ENCODE measurements at places on chromosomes 7 and 10.

DNA sequence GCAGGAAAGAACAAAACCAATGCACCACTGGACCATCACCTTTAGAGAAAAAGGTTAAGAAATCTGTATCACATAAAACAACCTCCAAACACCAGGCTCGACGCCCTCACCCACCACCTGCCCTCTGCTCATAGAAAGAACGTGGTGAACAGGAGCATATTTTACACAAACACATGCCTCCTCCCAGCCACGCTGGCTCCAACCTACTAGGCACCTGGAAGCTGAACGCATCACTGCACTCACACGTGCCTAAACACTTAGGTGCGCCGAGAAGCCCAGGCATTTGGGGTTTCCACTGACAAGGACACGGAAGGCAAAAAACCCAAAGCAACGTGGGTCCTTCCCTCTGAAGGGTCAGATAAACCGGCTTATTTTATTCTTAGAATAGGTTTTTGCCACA lies 56.0 kb downstream of the PTPRN2 start:
- DNase-seq, result no peak

GRCh38 chr10:43197834-43198681 lies 59.8 kb downstream of the CSGALNACT2 start:
- no peak for DNase-seq

DNA sequence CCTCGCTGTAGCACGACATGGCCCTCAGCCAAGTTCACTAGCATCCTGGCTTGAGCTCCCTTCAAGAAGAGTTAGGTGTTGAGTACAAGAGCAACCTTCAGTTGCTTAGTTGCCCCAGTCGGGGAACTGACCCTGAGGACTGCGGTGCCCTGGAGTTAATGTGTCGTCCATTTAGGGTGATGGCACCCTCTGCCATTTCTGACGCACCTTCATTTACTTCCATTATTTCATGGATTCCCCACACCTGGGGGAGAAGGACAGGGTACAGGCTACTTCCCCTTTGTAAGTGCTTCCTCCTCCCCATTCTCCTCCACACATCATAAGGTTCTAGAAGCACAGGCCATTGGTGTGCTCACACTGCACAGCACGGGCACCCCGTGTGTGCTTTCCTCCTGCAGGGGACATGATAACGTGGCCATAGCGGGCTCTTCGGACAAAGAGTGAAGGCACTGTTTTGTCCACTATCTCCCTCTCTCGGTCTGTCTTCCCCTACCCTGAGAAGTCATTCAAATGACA lies 1.8 kb downstream of the ALOX5 start:
- no peak for DNase-seq

DNA sequence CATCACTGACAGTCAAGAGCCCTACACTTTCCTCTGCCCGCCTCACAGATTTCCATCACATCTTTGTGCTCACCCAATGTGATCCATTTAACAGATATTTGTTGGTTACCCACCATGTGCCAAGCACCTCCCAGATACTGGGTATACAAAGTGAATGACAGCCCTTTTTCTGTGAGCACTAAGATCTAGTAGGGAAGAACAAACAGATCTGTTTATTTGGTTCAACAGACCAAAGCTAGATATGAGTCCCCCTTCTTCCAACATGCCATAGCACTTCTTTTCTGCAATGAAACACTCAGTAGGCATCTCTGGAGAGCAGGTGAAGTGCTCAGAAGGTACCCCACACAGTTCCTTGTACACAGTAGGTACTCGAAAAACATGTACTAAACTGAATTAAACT lies 101.4 kb downstream of the HIPK2 start:
- no peak for DNase-seq

DNA sequence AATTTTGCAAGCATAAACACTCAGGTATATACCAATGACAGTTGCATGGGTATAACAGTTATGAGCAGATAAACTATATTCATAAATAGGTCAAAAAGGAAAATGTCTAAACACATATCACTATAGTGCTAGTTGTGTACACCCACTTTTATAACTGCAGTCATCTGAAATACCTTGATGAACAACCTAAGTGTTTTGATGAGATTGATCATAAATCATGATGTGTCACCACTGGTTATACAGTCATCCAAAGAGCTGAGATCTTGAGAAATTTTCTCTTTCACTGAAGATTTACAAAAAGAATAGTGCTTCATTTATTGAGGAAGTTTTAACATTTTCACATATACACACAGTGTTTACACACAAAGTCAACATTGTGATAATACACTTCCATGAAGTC lies 78.6 kb upstream of the SLC25A13 start:
- DNase-seq, result no peak
